ENCODE measurements at places on chromosomes 7 and 10.

DNA sequence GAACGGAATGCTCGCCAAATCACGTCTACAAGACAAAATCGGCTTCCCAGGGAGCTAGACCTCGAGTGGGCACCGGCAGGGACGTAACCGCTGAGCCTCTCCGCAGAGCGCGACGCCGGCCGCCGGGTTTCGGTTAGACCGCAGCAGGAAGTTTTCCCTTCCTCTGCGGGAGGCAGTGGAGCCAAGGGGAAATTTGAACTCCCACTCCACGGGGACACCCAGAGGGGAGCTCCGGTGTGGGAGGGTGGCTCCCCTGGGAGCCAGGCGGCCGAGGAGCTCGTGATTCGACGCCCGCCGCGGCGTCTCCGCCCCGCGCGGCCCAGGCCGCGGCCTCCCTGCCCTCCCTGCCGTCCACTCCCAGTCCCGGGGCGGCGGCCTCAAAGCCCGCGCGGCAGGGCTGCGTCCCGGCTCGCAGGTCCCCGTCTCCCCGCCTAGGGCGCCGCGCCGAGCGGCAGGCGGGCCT is 426 bp downstream of the SYPL1 start:
- DNase-seq = no peak

DNA sequence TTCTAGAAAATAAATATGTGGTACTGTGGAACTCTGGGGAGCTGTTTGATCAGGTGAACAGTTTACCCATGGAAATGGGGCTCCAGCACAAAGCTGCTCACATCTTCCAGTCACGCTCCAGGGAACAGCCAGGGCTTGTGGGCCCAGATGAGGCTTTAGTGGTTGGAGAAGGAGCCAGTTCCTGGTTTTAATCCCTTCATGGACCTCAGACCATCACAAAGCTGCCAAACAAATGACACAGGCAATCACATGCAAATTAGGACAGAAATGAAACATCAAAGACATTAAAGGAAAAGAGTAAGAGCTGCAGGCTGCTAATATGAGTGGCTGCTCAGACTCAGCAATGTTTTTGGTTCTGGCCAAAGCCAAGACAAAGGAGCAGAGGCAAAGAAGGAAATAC is 2.2 kb upstream of the ATP6V0E2 start:
- DNase-seq = no peak

DNA sequence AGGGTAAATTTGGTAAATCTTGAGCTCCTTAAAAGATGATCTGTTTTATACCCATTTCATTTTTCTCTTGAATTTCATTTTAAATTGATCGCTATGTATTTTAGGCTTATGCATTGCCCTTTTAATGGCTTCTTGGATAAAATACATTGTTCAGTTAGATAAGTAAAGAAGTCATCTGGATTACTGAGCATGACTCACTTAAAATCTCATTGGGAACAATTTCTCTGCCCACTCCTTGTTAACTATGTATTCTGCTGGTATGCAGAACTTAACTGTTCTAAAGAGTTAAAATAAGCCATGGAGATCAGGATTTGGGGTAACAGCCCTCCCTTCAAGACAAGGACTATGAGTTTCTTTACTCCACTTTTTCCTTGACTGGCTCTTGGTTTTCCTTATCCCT is 134.2 kb downstream of the SND1 start:
- no peak for DNase-seq

- no peak for DNase-seq
These were observed 640.8 kb downstream of the XPNPEP1 start for GRCh38 chr10:109282510-109282909.

GRCh38 chr7:40221836-40222235 is 87.0 kb downstream of the SUGCT start:
- no peak for DNase-seq

DNA sequence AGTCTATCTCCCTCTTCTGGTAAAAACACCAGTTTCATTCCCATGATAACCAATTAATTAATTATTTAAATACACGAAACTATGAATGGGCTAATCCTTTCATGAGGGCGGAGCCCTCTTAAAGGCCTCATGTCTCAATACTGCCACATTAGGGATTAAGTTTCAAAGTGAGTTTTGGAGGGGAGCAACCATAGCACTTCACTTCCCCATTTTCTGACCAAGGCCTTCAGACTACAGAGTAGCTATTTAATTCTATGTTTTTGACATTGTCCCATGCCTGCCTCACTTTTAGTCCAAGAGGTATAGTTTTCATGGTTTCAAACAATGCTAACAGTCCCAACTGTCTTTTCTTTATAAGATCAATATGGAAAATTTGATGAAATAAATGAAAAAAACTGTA is 618.6 kb downstream of the ZWINT start:
- DNase-seq = no peak
